Parietal lobe (tissue), 2 donors: ENCODE measurements at places on chromosomes 2 and 18. TPM values are rescaled to one million over a fixed set of nuclear protein-coding genes. Genes with fewer than 3 reads are reported as not detected.

Gene TMEM198
- 15.7 TPM for total RNA-seq

Gene SULT1C4
- 11.9 TPM for total RNA-seq

Gene ST8SIA5
- total RNA-seq: 31.9 TPM

Gene CHRNG
- total RNA-seq: not detected

Gene TXNDC2
- not detected for total RNA-seq

Gene DUSP11
- total RNA-seq: 38.5 TPM

Gene SP100
- 4.4 TPM for total RNA-seq

Gene FSIP2
- 11.0 TPM for total RNA-seq

Gene ARL4C
- total RNA-seq: 48.5 TPM

Gene FIGN
- 4.4 TPM for total RNA-seq

Gene AOX1
- total RNA-seq: 1.9 TPM

Gene AKAIN1
- 3.8 TPM for total RNA-seq

Gene SULT1C2
- total RNA-seq: 0.31 TPM

Gene SLC11A1
- total RNA-seq: 3.8 TPM

Gene PAX3
- not detected for total RNA-seq

Gene BUB1
- 16.6 TPM for total RNA-seq

Gene LYG2
- not detected for total RNA-seq

Gene GKN1
- total RNA-seq: not detected

Gene STRADB
- total RNA-seq: 74.2 TPM

Gene GRHL1
- 5.9 TPM for total RNA-seq

Gene ACADL
- total RNA-seq: 11.0 TPM

Gene UGT1A10
- not detected for total RNA-seq

Gene MAL
- not detected for total RNA-seq

Gene PRKAG3
- not detected for total RNA-seq

Gene ITPRIPL1
- 4.7 TPM for total RNA-seq

Gene UCN
- not detected for total RNA-seq
